Neural crest cell (in vitro differentiated cells): ENCODE measurements at places on chromosomes 11 and 22. TPM values are rescaled to one million over a fixed set of nuclear protein-coding genes. Genes with fewer than 3 reads are reported as not detected.

Gene MPPED1
- total RNA-seq: 1.7 and 1.8 TPM in 2 replicates

DNA sequence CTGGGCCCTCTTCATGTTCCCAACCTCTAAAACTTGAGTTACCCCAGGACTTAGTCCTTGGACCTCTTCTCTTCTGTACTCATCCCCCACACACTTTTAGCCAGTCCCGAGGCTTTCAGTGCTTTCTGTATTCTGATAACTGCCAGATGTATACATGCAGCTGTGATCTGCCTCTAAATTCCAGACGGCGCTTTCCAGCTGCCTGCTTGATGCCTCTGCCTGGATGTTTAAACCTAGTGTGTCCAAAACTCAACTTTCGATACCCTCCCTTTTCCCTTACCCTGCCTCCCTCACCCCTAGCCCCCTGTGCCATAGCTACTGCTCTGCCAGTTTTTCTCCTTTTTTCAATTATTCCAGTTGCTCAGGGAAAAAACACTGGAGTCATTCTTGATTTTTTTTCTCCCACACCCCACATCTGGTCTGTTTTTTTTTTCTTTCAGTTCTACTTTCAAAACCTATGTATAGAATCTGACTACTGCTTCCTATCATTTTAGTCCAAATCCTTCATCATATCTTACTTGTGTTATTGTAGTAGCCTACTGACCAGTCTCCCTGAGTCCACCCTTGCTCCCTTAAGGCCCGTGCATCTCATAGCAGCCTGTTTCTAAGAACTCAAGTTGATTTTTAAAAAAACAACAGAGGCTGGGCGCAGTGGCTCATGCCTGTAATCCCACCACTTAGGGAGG, 32.9 kb upstream of the TECTA start:
- peaks cover 19% of the 10 kb centered on the region for H3K4me1 ChIP-seq
- H3K27ac ChIP-seq: no peak overlapping the region
- H3K4me3 ChIP-seq: no peak overlapping the region
- no peak for DNase-seq

GRCh38 chr22:24583221-24584165, 9.4 kb downstream of the LRRC75B start:
- no peaks in the 10 kb centered on the region for H3K27me3 ChIP-seq
- no peaks in the 10 kb centered on the region for H3K36me3 ChIP-seq
- no peaks in the 10 kb centered on the region for H3K4me1 ChIP-seq
- H3K27ac ChIP-seq: peak overlapping the region; percentile 78
- no peak for DNase-seq
- H3K4me3 ChIP-seq: no peak overlapping the region

Gene EWSR1
- 483 and 497 TPM in 2 replicates for total RNA-seq

DNA sequence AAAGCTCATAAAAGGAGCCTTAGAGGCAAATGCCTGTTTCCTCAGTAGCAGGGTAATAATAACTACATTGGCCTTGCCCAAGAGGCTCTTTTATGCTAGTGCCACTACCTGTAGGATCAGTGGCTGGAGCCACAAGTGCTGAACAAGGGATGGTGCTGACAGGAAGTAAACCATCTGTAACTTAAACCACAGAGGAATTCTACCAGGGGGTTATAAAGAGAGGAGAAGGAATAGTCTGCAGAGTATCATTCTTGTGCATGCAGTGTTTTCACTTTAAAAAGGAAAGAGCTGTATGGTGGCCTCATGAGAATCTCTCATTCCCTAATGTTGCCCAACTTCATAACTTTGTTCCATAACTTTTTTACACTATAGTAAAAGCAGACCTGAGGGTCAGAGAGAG, 168.1 kb downstream of the DBX1 start:
- no peak overlapping the region for H3K4me3 ChIP-seq
- no peaks in the 10 kb centered on the region for H3K4me1 ChIP-seq
- H3K36me3 ChIP-seq: peaks cover 6% of the 10 kb centered on the region
- no peak for DNase-seq
- H3K27ac ChIP-seq: no peak overlapping the region

DNA sequence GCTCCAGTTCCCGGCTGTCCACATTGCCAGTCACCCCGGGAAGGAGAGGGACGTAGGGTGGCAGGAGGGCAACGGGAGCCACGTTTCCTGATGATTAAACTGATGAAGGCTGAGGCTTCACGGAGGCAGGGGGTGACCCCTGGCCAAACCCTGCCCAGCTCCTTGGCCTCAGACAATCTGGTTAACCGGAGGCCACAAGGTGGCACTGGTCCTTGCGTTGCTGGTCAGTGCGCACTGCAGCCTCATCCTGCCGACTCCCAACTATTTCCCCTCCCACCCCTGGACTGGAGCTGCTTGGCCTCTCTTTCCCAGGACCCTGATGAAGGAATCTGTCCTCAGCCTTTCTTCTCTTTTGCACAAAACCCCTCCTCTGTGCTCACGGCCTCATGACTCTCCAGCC, 75.3 kb downstream of the PDE2A start:
- no peaks in the 10 kb centered on the region for H3K36me3 ChIP-seq
- H3K4me1 ChIP-seq: peaks cover 22% of the 10 kb centered on the region
- H3K27ac ChIP-seq: peak overlapping the region; percentile 7
- H3K4me3 ChIP-seq: no peak overlapping the region

DNA sequence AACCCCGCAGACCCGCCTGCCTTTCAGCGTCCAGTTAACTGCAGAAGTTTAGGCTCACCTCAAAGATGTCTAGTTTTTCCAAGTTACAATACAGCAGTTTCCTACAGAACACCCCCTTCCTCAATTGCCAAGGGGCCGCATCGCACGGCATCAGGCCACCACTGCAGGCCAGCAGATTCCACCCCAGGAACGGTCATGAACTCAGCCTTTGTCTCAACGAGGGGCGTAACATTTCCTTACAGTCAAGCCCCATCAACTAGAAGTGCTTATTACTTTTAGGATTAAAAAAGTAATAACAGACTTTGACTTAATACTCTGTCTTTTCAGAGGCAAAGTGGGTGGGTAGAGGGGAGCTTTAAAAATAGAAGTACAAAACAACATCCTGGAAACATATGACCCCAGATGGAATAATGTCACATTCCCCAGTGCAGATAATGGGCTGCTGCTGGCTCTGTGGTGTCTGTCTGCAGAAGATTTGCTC, 36.3 kb downstream of the PPP2R1B start:
- peak overlapping the region; percentile 64 for H3K27ac ChIP-seq
- H3K27me3 ChIP-seq: no peaks in the 10 kb centered on the region
- DNase-seq: no peak
- peaks cover 8% of the 10 kb centered on the region for H3K36me3 ChIP-seq

GRCh38 chr11:120195601-120196320, 15.1 kb upstream of the OAF start:
- no peak for DNase-seq
- no peaks in the 10 kb centered on the region for H3K36me3 ChIP-seq
- H3K4me1 ChIP-seq: peaks cover 46% of the 10 kb centered on the region
- peaks cover 8% of the 10 kb centered on the region for H3K27me3 ChIP-seq

DNA sequence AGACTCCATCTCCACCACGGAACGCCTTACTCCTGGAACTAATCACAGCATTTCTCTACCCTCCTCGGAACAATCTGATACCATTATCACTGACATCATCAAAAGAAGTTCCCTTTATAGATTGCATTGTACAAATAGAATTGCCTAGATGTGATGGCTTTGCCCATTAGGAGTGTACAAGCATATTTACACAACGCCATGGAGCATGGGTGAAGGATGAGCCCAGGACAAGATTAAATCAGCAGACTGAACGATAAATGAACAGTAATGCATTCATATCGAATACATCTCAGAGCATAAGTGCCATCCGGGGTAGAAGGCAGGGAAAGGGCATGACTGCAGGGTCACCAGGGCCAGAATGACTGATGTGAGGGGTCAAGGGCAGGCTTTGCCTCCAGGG, 57.3 kb downstream of the KIRREL3 start:
- no peaks in the 10 kb centered on the region for H3K36me3 ChIP-seq
- DNase-seq: no peak
- H3K4me1 ChIP-seq: peaks cover 11% of the 10 kb centered on the region
- H3K27ac ChIP-seq: peak overlapping the region; percentile 44
